ENCODE measurements at places on chromosomes 12 and 14. TPM values are rescaled to one million over a fixed set of nuclear protein-coding genes. Genes with fewer than 3 reads are reported as not detected.

DNA sequence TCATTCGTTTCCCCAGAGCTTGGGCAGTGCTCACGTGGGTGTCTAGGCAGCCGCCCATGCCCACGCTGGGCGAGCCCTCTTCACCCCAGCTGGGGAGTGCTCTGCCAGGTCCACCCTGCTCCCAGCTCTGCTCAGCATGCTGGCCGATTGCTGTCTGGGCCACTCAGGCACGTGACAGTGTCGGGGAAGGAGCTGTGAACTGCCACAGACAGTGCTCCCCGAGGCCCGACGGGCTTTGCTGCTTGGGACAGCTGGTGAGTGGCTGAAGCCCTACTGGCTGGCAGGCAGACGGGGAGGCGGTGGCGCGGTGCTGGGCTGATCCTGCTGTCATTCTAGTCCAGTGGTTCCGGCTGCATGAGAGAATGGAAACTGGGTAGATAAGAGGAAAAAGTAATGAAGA, 15.8 kb downstream of the NOC4L start:
- H3K27me3 ChIP-seq, result peaks cover 7% of the 10 kb centered on the region
- H3K4me3 ChIP-seq, result no peak overlapping the region
- peaks cover 5% of the 10 kb centered on the region for H3K36me3 ChIP-seq
- no peak overlapping the region for H3K27ac ChIP-seq
- DNase-seq, result no peak

DNA sequence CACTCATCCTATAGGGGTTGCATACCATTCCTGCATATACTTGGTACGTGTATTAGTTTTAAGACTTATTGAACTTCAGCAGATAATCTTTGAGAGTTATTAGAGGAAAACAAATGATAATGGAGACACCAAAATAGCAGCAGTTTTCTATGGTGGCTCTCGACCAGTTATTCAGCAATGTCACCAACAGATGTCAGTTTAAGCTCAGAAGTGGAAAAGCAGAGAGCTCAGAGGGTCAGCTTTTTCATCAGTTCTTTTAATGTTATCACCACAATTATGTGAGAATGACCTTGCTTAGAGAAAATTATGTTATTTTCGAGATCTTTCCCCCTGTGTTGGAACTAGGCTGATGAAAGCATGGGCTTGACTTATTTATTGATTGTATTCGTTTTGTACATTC, 32.0 kb downstream of the PTPN11 start:
- H3K27ac ChIP-seq, result no peak overlapping the region
- peaks cover 2% of the 10 kb centered on the region for H3K27me3 ChIP-seq

- no peaks in the 10 kb centered on the region for H3K4me1 ChIP-seq
- H3K36me3 ChIP-seq, result peaks cover 10% of the 10 kb centered on the region
- H3K27me3 ChIP-seq, result peaks cover 16% of the 10 kb centered on the region
- no peak overlapping the region for H3K27ac ChIP-seq
- no peak for DNase-seq
Observed at GRCh38 chr12:132527883-132528264, 37.9 kb downstream of the FBRSL1 start.

DNA sequence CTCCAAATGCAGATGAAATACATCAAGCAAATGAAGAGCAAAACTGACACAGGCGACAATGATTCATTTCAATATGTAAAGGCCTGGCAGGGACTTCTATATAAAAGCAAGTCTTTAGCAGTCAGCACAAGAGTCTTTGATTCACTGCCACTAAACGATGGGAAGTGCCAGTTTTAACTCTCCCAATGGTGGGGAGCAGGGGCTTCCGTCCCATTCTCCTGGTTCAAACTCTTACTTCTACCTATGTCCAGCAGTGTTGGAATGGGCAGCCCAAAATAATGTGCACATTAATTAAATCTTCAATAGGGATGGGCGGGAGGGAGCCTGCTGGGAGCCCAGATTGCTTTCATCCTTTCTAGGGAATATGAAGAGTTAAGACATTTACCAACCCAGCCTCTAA, 97.5 kb upstream of the MDM1 start:
- H3K4me1 ChIP-seq, result no peaks in the 10 kb centered on the region
- no peak for DNase-seq
- no peak overlapping the region for H3K27ac ChIP-seq
- peaks cover 2% of the 10 kb centered on the region for H3K27me3 ChIP-seq
- H3K4me3 ChIP-seq, result no peak overlapping the region
- H3K36me3 ChIP-seq, result no peaks in the 10 kb centered on the region

DNA sequence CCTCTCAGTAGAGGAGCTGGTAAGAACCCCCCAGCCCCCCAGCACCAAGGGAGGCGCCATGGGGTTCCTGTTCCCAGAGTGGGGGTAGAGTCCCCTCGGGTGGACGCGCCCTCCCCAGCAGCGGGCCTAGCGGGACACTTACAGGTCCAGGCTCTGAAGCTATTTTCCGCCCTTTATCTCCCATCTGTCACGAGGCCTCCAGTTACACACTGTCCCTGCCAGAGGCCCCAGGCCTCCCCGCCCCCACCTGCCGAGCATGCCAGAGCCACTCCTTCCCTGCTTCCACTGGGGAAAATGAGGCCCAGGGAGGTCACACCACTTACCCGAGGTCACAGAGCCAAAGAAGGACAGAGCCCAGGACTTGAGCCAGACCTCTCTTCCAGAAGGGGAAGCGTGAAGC, 3.1 kb downstream of the C14orf180 start:
- H3K27ac ChIP-seq, result no peak overlapping the region
- peaks cover 3% of the 10 kb centered on the region for H3K36me3 ChIP-seq
- H3K27me3 ChIP-seq, result peaks cover 9% of the 10 kb centered on the region

DNA sequence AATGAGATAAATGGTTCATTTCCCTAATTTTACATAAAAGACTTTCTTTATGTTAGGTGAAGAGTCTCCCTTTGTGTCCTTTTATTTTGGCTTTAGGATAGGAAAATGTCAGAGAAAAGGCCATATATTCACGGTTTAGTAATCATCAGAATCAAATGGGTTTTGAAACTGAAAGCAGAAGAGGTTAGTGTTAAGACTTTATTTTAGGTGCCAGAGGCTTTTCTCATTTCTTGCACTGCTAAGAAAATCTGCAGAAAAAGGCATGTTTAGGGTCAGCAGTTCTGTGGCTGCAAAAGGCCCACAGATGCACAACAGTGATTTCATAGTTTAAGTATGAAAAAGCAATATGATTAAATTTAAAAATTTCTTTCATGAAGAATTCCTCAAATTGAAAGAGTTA, 80.4 kb upstream of the SINHCAF start:
- H3K36me3 ChIP-seq, result no peaks in the 10 kb centered on the region
- H3K4me1 ChIP-seq, result peaks cover 1% of the 10 kb centered on the region
- no peak overlapping the region for H3K27ac ChIP-seq
- DNase-seq, result no peak
- no peaks in the 10 kb centered on the region for H3K27me3 ChIP-seq
- no peak overlapping the region for H3K4me3 ChIP-seq

- H3K27ac ChIP-seq, result no peak overlapping the region
- peaks cover 5% of the 10 kb centered on the region for H3K4me1 ChIP-seq
Observed at GRCh38 chr14:44613061-44613712, 106.1 kb upstream of the FSCB start.

GRCh38 chr12:113190761-113191160, 5.2 kb downstream of the RITA1 start:
- H3K36me3 ChIP-seq, result peaks cover 13% of the 10 kb centered on the region
- no peak for DNase-seq
- H3K4me1 ChIP-seq, result peaks cover 19% of the 10 kb centered on the region
- H3K27me3 ChIP-seq, result peaks cover 3% of the 10 kb centered on the region
- H3K4me3 ChIP-seq, result no peak overlapping the region

GRCh38 chr12:69243099-69244084, 4.0 kb downstream of the CPSF6 start:
- H3K27ac ChIP-seq, result peak overlapping the region; percentile 11
- H3K4me3 ChIP-seq, result no peak overlapping the region
- H3K4me1 ChIP-seq, result peaks cover 28% of the 10 kb centered on the region
- peaks cover 4% of the 10 kb centered on the region for H3K27me3 ChIP-seq

DNA sequence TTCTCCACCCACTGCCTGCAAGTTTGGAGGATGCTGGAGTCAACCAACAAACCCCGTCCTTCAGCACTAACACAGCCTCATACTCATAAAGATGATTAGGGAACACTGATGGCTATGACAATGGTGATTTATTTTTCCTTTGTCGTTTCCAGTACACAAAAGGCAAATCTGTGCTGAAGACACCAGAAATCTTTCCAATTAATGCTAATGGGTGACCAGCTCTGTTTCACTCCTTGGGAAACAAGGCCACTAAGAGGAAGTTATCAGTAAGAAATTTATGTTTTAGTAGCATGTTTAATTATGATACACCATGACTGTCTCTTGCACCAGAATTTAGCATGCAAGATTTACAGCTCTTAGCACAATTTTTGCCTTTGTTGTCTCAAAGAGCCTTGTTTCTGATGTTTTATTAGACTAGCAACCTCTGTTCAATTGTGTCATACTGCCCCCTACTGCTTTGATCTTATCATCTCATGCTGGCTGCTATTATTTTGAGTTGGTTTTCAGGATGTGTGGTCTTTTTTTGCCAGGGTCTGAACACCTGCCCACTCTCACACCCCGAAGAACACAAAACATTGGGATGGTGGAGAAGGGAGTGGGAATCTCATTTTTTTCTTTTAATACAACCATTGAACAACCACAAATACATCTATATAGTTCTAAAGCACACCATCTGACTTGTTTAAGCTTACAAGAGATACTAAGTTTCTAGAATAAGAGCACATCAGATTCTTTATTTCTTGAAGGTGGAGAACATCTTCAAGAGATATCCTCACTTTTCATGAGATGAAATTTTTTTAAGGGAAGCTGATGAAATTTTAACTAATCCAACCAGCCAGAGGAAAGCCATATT, 160.9 kb downstream of the SPTSSA start:
- H3K4me1 ChIP-seq, result peaks cover 4% of the 10 kb centered on the region
- no peak overlapping the region for H3K27ac ChIP-seq
- no peak overlapping the region for H3K4me3 ChIP-seq
- DNase-seq, result peak; percentile 46

DNA sequence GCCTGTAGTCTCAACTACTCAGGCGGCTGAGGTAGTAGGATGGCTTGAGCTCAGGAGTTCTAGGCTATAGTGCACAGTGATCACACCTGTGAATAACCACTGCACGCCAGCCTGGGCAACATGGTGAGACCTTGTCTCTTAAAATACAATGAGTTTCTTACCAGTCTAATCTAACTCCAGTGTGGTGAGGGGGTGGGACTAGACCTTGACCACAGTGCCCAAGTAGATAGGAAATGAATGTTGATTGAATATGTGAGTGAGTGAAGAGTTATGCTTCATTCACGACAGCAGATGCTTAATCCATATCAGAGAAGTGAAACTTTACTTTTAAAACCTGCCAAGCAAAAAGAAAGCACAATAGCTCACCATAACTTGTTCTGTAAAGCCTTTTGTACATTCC, 11.2 kb upstream of the AK7 start:
- peaks cover 3% of the 10 kb centered on the region for H3K36me3 ChIP-seq
- no peaks in the 10 kb centered on the region for H3K27me3 ChIP-seq
- H3K4me1 ChIP-seq, result no peaks in the 10 kb centered on the region
- H3K27ac ChIP-seq, result no peak overlapping the region
- H3K4me3 ChIP-seq, result no peak overlapping the region

DNA sequence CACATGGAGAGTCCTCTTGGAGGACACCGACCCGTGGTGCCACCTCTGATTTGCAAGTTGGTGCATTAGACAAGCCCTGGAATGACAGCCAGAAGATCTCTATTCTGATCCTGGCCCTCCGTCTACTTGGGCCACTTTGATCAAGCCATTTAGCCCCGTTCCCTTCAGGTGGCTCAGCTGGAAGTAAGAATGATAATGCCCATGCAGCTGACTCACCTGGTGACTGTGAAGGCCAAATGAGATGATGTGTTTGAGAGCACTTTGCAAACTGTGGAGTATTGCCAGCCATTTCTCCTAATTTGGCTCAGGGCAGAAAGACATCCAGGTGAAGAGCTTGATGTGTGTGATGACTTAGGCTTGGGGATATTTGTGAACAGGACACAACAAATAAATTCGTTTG, 165.9 kb downstream of the ETV6 start:
- no peak for DNase-seq
- peaks cover 7% of the 10 kb centered on the region for H3K36me3 ChIP-seq
- peaks cover 60% of the 10 kb centered on the region for H3K4me1 ChIP-seq
- H3K27ac ChIP-seq, result no peak overlapping the region

DNA sequence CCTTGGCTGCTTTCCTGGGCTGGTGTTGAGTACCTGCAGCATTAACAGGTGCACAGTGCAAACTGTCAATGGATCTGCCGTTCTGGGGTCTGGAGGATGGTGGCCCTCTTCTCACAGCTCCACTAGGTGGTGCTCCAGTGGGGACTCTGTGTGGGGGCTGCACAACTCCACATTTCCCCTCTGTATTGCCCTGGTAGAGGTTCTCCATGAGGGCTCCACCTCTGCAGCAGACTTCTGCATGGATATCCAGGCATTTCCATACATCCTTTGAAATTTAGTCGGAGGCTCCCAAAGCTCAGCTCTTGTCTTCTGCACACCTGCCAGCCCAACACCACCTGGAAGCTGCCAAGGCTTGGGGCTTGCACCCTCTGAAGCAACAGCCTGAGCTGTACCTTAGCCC, 198.6 kb downstream of the GXYLT1 start:
- DNase-seq, result no peak
- H3K36me3 ChIP-seq, result peaks cover 4% of the 10 kb centered on the region
- no peak overlapping the region for H3K27ac ChIP-seq
- no peaks in the 10 kb centered on the region for H3K4me1 ChIP-seq
- H3K27me3 ChIP-seq, result no peaks in the 10 kb centered on the region
- H3K4me3 ChIP-seq, result no peak overlapping the region

- no peak overlapping the region for H3K4me3 ChIP-seq
- no peaks in the 10 kb centered on the region for H3K36me3 ChIP-seq
- DNase-seq, result no peak
- no peaks in the 10 kb centered on the region for H3K4me1 ChIP-seq
Observed at GRCh38 chr12:40049268-40049667, 56.6 kb downstream of the SLC2A13 start.

GRCh38 chr12:132446633-132447326, 43.2 kb upstream of the FBRSL1 start:
- no peak overlapping the region for H3K27ac ChIP-seq
- DNase-seq, result no peak
- no peak overlapping the region for H3K4me3 ChIP-seq
- H3K27me3 ChIP-seq, result peaks cover 11% of the 10 kb centered on the region
- no peaks in the 10 kb centered on the region for H3K36me3 ChIP-seq
- H3K4me1 ChIP-seq, result peaks cover 9% of the 10 kb centered on the region

GRCh38 chr14:67999705-68000384, 180.3 kb downstream of the RAD51B start:
- H3K36me3 ChIP-seq, result no peaks in the 10 kb centered on the region
- H3K27ac ChIP-seq, result no peak overlapping the region
- H3K4me1 ChIP-seq, result peaks cover 13% of the 10 kb centered on the region
- DNase-seq, result no peak

- H3K27me3 ChIP-seq, result peaks cover 5% of the 10 kb centered on the region
- DNase-seq, result peak; percentile 41
- H3K4me3 ChIP-seq, result peak overlapping the region; percentile 99
- peak overlapping the region; percentile 70 for H3K27ac ChIP-seq
- peaks cover 22% of the 10 kb centered on the region for H3K4me1 ChIP-seq
- H3K36me3 ChIP-seq, result peaks cover 14% of the 10 kb centered on the region
Observed at GRCh38 chr12:120496413-120497340, 764 bp downstream of the DYNLL1 start.

RAB15 gene
- 20.9 TPM for total RNA-seq

PRH1 gene
- total RNA-seq, result 15.6 TPM

RIPK3 gene
- 2.6 TPM for total RNA-seq

SLC25A21 gene
- total RNA-seq, result 1.2 TPM

FMNL3 gene
- total RNA-seq, result 194 TPM

BHLHE41 gene
- 4.0 TPM for total RNA-seq

RASAL1 gene
- 0.21 TPM for total RNA-seq

TROAP gene
- 12.4 TPM for total RNA-seq

ACTR10 gene
- total RNA-seq, result 50.2 TPM

Measured in endothelial cell (in vitro differentiated cells).